Pancreas (tissue), 10 donors: ENCODE measurements at places on chromosomes 6 and 20. TPM values are rescaled to one million over a fixed set of nuclear protein-coding genes. Genes with fewer than 3 reads are reported as not detected.

BPIFB2 gene
- not detected for polyA plus RNA-seq

SLC18B1 gene
- 10.9 TPM for polyA plus RNA-seq

BMP5 gene
- 1.2 TPM for polyA plus RNA-seq

RCAN2 gene
- polyA plus RNA-seq: 2.9 TPM

SLC2A10 gene
- 12.0 TPM for polyA plus RNA-seq

CASS4 gene
- polyA plus RNA-seq: 0.31 TPM

CST2 gene
- 7.5 TPM for polyA plus RNA-seq

SIM1 gene
- polyA plus RNA-seq: 4.5 TPM

TUBB1 gene
- 1.2 TPM for polyA plus RNA-seq

POLR1H gene
- 29.8 TPM for polyA plus RNA-seq

SLC52A3 gene
- 2.1 TPM for polyA plus RNA-seq
